ENCODE measurements at places on chromosomes 16 and 17.

- DNase-seq: peak; percentile 39
These were observed 507 bp downstream of the FHOD1 start for GRCh38 chr16:67246756-67247191.

GRCh38 chr16:71645450-71645849 lies 19.5 kb downstream of the MARVELD3 start:
- no peak for DNase-seq

- no peak for DNase-seq
These were observed 72.1 kb upstream of the FA2H start for GRCh38 chr16:74846714-74847113.

GRCh38 chr17:67208232-67208631 lies 36.8 kb downstream of the HELZ start:
- no peak for DNase-seq

DNA sequence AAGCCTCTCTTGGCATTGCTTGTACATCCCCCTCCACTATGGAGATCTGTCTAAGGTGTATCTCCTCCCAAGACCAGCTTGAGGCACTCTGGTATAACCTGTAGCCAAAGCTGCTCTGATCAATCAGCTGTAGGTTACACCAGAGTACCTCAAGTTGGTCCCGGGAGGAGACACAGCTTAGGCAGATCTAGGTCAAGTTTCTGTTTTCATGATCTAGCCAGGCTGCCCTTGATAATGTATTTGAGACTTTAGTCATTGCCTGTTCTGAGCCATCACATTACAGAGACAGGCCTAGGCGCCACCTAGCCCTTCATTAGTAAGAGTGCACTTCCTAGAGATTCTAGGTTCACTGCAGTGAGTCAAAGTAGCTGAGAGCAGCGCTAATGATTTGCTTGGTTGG lies 31.4 kb downstream of the ASGR1 start:
- no peak for DNase-seq

DNA sequence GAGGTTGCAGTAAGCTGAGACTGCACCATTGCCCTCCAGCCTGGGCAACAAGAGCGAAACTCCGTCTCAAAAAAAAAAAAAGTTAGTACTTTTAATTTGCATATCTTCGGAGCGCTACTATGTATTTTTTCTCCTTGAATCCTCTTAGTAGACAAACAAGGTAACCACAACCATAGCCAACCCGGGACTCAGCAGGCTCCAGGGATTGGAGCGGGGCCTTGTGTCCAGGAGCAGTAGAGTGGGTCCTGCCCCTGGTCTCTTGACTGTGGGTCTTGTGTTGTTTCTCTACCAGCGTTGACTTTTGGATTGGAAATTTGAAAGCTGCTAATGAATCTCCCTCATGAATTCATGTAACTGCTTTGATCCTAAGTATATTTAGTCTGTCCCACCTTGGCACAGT lies 32.3 kb downstream of the PRMT7 start:
- DNase-seq: no peak

DNA sequence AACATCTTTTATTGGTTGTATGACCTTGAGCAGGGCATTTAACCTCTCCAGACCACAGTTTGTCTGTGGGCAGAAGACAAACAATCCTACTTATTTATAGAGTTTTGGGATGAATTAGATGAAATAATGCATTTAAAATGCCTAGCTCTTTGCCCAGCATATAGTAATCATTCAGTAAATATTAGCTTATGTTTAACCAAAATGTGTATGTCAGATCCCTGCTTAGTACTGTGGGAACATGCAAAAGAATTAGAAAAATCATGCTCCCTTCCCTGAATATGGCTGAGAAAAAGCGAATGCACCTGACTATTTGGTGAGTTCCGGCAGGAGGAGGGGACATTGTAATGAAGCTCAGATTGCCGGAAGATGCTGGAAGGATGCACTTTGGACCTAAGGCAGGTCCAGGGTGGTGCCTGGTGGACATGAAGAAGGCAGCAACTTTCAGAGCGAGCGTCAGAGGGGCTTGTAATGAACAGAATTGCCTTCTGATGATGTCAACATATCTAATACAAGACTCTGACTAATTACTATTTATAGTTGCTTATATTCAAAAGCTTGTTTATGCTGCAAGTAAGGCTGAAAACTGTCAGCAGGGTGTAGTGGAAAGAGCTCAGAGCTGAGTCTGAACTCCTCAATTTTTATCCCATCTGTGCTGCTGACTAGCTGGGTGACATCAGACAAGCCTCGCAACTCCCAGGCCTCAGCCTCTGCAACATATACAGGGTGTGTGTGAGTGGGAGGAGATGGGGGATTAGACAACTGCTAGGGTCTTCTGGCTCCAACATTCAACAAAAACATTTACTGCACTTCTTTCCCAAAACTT lies 221.2 kb downstream of the PRKCA start:
- DNase-seq: no peak

DNA sequence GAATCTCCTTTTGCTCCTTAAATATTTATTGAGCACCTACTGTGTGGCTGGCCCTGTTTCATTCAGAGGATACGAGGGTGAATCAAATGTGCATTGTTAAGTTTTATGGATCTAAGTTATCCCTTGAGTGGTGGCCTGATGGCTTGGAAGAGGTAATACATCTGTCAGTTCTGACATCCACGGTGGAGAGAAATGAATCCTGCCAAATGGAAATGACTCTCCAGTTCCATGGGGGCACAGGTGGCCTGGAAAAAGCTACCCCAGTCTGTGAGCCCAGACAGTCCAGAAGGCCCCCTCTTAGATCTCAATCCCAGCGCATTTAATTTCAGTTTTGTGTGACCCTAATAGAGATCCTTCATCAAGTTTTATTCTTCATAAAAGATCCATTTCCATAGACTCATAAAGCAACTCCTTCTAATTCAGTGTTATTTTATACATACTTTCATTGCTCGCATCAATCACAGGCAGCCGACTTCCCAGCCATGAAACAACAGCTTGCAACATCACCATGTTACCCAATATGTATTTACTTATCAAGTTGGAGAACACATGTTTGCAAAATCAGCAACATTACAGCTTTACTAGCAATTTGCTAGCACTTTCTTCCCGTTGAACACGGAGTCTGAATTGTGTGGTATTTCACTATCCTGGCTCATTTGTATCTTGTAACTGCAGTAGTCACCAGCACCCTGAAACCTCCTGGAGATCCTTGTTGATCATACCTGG lies 334.8 kb upstream of the HSBP1 start:
- DNase-seq: no peak

DNA sequence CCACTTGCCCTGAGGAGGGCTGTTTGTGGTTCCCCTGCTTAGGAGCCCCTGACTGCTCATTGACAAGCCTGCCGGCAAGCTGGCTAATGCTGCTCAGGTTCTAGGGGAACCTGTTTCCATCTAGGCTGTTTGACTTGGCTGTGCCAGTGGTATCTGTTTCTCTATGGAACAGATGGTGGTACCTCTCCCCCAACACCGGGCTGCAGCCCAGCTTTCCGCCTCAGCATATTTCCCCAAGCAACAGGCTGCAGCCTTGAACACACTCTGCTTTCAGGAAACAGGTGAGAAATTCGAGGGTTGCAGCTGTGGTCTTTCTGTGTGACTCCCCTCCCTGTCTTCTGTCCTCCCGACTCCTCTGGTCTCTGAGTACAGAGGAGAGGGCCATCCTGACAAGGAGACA lies 132.3 kb downstream of the TMEM132E start:
- no peak for DNase-seq

DNA sequence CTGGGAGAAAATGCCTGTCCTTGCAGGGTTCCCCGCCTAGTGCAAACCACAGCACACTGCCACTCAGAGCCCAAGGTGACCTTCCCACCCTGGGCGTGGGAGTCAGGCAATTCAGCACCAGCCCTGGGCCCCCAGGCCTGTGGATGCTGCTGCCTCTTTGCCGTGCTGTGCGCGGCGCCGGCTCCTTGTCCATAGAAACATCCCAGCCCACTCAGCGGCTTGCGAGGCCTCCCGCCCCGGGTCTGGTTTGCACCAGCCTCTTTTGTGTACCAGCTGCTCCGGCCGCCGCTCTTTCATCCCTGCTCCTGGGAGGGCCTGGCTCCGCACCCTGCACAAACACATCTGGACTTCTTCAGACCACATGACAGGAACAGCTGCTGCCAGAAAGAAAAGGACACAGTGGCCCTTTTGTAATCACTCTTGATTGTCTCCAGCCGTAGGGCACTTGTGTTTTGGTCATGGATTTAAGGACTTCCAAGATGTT lies 75.4 kb upstream of the SDK2 start:
- DNase-seq: no peak

GRCh38 chr16:79429381-79430190 lies 171.0 kb downstream of the MAF start:
- no peak for DNase-seq

DNA sequence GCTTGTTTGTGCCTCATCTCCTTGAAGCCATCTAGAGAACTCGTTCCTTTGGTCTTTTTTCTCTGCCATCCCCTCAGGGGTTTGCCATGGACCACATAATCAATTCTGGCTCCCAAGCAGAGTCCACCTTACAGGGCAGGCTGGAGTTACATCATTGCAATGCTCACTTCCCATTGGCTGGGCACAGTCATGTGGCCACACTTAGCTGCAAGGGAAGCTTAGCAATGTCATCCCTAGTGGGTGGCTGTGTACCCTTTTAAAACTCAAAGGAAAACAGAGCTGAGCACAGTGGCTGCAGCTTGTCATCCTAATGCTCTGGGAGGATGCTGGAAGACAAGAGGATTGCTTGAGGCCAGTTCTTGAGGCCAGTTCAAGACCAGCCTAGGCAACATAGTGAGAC lies 41.9 kb upstream of the POLR3E start:
- DNase-seq: no peak

- peak; percentile 75 for DNase-seq
These were observed at the start of gene CLDN6 for GRCh38 chr16:3017794-3018506. TSS of gene CLDN6 (minus strand) at chr16:3018183. CDS start at chr16:3016021, 2,162 bp downstream.

- DNase-seq: no peak
These were observed 676.7 kb upstream of the SOX9 start for GRCh38 chr17:71444078-71444477.

- no peak for DNase-seq
These were observed 266.0 kb downstream of the ENGASE start for GRCh38 chr17:79340333-79341221.

- DNase-seq: no peak
These were observed 15.2 kb downstream of the CNGB1 start for GRCh38 chr16:57955572-57956188.

GRCh38 chr16:80563066-80563465 lies 22.3 kb downstream of the DYNLRB2 start:
- no peak for DNase-seq

DNA sequence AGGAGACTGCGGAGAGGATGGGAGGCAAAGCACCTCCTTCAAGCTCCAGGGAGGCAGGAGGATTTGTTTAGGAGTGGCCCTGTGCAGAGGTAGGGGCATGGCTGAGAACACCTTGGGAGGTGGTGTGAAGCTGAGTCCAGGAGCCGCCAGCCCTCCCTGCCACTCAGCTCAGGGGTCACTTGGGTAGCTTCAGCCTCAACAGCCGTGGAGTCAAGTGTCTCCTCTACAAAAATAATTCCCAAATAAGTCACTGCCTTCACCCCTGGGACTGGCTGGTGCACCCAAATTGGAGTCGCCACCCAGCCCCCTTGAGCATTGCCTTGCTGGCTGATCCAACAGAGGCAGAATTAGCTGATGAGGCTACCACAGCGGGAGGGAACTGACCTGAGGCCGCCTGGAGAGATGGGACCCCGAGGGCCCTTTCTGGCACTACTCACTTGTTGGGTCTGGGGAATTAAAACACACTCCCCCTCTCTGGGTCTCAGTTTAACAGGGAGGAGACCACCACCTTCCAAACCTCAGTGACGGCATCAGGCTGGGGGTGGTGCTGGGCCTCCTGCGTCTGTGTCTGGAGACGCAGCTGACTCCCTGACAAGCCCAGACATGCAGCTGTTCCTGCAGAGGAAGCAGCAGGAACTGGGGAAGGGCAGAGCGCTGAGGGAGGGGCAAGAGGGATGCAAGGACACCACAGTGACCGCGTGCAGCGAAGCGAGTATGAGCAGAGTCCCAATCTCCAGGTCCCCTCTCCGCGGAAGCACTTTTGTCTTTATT lies 87.9 kb upstream of the TOB1 start:
- DNase-seq: no peak

DNA sequence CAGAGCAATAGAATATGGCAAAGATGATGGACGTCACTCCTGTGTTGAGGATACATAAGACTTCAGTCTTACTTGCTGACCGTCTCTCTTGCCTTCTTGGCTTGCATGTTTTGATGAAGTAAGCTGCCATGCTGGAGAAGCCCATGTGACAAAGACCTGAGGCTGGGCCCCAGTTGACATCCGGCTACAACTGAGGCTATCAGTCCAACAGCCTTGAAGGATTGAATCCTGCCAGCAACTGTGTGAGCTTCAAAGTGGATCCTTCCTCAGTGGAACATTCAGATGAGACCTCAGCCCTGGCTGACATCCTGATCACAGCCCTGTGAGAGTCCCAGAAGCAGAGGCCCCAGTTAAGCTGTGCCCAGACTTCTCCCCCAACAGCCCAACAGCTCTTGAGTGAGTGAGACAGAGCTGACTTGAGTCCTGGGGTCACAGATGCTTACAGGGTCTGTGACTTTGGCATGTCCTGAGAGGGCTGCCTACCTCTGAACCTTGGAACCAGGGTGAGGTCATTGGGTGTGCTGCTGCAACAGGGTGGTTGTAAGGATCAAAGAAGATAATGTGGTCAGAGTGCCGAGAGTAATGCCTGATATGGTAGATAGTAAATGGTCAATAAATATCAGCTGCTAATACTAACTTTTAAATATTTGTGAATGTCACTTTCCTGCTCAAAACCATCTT lies 2.4 kb upstream of the BRD7 start:
- DNase-seq: no peak

- DNase-seq: no peak
These were observed 15.3 kb upstream of the RPTOR start for GRCh38 chr17:80529104-80529903.

DNA sequence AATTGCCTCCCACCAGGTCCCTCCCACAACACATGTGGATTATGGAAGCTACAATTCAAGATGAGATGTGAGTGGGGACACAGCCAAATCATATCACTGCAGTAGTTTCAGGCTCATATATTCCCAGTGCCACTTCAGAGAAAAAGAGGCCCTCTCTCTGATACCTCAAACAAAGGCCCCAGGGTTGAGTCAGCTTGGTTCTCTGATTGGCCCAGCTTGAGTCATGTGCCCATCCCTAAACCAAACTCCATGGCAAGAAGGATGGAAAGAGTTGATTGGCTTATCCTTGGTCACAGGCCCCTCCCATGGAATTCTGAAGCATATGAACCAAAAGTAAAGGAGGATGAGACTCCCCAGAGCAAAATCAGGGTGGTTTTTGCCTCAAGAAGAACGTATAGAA lies 75.9 kb upstream of the IRX6 start:
- no peak for DNase-seq

DNA sequence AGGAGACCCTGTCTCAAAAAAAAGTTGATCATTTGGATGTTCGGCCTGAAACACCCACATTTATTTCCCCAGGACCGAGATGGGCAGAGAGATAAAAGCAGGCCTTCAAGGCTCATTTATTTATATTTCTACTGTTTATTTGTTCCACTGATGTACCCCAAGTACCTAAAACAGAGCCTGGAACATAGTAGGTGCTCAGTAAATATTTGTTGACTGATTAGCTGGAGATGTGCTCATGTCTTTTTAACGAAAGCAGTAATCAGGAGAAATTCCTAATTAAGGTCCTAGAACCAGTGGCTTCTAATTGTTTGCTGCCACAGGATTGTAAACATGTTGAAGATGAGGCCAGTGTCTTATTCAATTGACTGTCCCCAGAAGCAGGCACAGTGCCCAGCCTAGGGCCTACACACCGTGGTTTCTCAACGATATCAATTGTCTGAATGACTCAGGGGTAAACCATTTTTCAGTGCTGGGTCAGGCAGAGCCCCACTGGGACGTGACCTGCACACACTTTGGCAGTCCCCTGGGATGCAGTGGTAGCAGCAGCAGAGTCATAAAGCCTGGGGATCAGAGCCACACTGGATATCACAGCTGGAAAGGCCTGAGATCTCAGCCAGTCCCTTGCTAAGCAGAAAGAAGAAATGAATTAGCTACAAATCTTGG lies 34.8 kb downstream of the SOST start:
- no peak for DNase-seq
